Right forelimb (tissue), 1 donor: ENCODE measurements at places on chromosomes 5 and 9.

GRCh38 chr9:91392435-91392834, 30.7 kb upstream of the AUH start:
- DNase-seq = no peak

GRCh38 chr5:51383131-51384121, at the start of gene ISL1:
TSS of gene ISL1 (plus strand) at chr5:51383448. CDS start at chr5:51383672, 224 bp downstream.
- peak; percentile 80 for DNase-seq

DNA sequence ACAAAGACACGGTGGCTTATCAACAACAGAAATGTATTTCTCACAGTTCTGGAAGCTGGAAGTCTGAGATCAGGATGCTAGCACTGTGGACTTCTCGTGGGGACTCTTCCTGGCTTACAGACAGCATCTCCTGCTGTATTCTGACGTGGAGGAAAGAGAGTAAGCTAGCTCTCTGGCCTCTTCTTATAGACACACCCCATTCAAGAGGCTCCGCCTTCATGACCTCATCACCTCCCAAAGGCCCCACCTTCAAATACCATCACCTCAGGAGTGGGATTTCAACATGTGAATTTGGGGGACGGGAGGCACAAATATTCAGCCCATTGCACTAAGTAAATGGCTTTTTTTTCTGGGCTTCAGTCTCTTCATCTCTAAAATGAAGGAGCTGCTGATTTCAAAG, 27.6 kb downstream of the KCNMB1 start:
- no peak for DNase-seq

DNA sequence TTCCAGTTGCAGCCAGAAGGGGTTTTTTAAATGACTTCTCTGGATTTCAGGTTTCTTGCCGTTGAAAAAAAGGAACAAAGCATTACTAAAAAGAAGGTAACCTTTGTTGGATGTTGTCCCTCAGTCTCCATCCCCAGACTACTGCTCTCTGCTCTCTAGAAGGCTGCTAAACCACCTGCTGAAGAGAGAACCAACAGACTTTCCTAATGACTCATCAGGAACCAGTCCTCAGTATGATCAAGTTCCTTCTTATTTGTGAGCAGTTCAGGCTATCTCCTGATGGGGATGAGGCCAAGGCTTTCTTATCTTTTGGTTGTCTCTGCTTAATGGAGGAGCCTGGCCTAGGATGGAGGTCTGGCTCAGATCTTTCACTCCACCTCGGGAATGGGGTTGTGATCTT, 4.1 kb downstream of the KIF4B start:
- no peak for DNase-seq

GRCh38 chr9:106828965-106829364, 34.0 kb upstream of the ZNF462 start:
- no peak for DNase-seq

DNA sequence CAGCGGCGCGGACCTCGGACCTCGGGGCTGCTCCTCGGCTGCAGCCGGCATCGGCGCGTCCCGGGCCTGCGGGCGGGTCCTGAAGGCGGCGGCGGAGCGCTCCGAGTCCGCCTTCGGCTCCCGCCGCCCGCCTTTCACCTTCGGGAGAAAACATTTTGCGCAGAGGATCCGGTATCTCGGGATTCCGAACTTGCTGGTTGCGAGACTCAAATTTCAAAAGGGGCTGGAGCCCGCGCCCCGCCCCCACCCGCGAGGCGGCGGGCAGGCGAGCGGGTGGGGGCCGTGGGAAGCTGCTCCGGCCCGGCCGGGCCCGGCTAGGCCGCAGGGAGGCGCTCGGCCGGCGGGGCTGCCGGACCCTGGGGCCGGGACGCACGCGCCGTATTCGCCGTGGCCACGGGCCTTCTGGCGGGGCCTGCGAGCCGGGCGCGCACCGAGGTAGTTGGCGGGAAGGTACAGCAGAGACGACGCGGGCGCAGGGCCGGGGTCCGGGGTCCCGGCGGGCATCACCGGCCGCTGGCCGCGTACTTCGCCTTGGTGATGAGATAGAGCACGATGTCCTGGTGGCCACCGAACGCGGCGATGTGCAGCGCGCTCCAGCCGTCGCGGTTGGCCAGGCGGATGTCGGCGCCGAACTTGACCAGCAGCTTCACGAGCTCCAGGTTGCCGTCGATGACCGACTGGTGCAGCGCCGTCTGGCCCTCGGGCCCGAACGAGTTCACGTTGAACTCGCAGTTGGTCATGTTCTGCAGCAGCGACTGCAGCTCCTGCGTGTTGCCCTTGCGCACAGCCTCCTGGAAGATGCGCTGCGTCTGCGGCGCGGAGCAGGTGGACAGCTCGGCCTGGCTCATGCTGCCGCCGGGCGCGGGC, 757 bp downstream of the NRARP start:
- DNase-seq = no peak
